ENCODE measurements at places on chromosomes 5 and 9. TPM values are rescaled to one million over a fixed set of nuclear protein-coding genes. Genes with fewer than 3 reads are reported as not detected.

- DNase-seq = no peak
Measured at GRCh38 chr5:43110606-43111170, 10.0 kb upstream of the ZNF131 start.

DNA sequence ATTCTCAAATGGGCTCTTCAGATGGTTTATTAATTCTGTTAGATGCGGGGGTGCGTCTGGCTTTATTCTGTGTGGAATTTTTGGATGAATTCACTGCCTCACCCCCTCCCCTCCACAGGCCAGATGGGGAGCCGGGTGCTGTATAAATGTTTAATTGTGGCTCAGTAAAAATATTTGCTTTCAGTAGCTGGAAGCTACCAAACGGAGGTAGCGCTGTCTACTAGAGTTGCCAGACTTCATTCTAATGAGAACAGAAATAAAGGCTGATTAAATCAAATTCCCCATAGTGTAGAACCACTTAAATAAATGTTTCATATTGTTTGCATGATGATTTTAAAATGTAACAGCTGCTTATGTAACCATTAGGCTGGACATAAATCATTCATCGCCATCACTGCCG, 34.5 kb upstream of the KCNMB1 start:
- no peak for DNase-seq

PTGER4 gene
- total RNA-seq = 24.0 TPM

DNA sequence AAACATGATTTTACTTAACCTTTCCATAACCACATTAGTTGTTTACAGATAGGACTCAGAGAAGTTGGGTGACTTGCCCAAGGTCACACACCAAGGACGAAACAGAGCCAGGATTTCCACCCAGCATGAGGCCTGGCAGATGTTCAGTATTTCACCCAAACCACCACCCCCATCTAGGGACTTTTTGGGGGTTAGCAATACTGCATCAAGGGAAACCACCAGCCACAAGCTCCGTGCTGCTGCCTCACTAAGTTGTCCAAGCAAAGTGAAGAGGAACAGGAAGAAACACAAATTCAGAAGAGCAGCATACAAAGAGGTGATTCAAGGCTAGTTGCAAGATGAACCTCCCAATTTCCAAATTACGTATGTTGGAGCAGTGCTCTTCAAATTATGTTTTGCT, 219.6 kb upstream of the RORB start:
- no peak for DNase-seq

LHX6 gene
- total RNA-seq = 4.5 TPM

GRCh38 chr9:79224672-79225433, 346.9 kb upstream of the TLE4 start:
- DNase-seq = no peak

- no peak for DNase-seq
Measured at GRCh38 chr9:98881836-98882568, 61.7 kb upstream of the COL15A1 start.

SNX24 gene
- 18.2 TPM for total RNA-seq

DNA sequence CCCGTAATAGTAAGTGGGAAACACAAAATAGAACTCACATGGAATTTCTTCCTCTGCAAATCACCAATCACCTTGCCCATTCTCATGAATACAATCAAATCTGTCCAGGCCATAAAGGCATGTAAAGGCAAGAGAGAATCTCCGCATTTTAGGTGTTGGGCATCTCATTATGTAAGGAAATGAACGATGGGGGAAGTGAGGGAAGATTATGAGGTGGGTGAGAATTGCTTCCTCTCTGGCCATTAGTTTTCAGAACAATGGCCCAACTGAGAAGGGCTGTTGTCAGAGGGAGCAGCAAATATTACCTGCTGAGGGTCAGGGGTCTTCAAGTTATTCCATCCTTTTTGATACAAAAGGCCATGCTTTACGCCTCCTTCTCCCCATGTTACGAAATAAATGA, 455.1 kb downstream of the ARHGEF28 start:
- DNase-seq = no peak

- DNase-seq = no peak
Measured at GRCh38 chr5:151270599-151270998, 17.6 kb downstream of the GM2A start.

- peak; percentile 99 for DNase-seq
Measured at GRCh38 chr9:34328987-34329832, at the start of the genes KIF24 and NUDT2. KIF24 (minus strand) TSS chr9:34329268; CDS start chr9:34311346, 17,922 bp downstream. NUDT2 (plus strand) TSS chr9:34329569; CDS start chr9:34339040, 9,471 bp downstream.

GRCh38 chr5:113203916-113204315, 227.3 kb downstream of the DCP2 start:
- DNase-seq = no peak

DNA sequence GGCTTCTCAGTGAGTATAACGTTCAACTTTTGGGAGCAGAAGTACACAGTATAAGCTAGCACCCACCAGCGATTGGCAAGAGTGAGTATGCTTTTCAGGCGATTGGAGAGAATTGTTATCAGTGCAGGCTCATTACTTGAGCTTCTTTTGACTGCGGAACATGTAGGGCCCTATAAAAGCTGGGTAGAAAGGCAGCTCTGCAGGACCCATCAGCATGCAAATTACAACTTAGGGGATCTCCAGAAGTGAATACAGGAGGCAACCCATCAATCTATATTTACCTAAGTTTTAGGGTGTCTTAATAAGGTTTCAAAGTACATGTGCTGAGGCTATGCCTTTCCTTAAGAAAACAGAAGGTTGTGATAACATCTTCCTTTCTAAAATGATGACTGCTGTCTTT, 225.0 kb downstream of the MLLT3 start:
- no peak for DNase-seq

GRCh38 chr9:3018691-3019230, 174.9 kb upstream of the PUM3 start:
- no peak for DNase-seq

ARID3C gene
- total RNA-seq = not detected

DNA sequence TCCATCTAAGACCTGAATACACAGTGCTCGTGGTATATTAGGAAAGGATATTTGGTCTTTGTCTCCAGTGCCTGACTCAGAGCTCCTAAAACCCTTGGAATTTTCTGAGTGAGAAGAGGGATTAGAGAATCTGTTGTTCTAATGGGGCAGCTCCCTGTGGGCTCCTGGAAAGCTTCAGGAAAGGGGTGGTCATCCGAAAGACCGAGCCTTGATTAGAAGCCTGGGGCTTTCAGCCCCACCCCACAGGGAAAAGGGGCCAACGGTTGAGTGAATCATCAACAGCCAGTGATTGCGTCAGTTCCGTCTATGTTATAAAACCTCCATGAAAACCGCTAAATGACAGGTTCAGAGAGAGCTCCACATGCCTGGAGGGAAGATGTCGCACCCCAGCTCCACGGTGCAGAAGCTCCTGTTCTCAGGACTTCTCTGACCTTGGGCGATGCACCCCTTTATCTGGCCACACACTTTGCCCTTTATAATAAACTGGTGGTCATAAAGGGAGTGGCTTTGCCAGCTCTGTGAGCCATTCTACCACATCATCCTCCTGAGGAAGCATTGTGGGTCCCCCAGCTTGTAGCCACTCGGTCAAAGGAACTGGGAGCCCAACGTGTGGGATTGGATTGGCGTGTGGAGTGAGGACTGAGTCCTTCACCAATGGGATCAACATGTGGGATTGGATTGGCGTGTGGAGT, 71.0 kb upstream of the ICE1 start:
- no peak for DNase-seq

EGFL7 gene
- 62.2 TPM for total RNA-seq

DNA sequence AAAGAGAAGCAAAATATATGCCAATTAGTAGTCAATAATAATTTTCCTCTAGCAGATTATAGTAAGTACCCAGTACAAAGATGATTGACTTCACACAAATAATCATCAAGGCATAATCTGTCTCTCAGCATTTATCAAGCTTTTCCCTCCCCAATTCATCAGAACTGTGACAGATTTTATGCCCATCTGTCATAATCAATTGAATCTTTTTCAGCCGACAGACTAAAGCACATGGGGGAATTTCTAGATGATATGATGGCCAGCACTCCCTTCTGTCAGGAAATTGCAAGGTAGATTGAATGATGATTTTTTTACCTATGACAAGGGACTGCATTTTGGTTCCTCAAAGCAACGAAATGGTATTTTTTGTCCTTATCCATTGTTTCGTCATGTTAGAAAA, 227.1 kb upstream of the CYLC2 start:
- DNase-seq = no peak

- no peak for DNase-seq
Measured at GRCh38 chr9:95974389-95974788, 98.9 kb downstream of the ERCC6L2 start.

SLIT3 gene
- total RNA-seq = 40.2 TPM

OR2S2 gene
- total RNA-seq = not detected

- DNase-seq = peak; percentile 32
Measured at GRCh38 chr9:69389437-69389995, 64.5 kb downstream of the ENTREP1 start.

DNA sequence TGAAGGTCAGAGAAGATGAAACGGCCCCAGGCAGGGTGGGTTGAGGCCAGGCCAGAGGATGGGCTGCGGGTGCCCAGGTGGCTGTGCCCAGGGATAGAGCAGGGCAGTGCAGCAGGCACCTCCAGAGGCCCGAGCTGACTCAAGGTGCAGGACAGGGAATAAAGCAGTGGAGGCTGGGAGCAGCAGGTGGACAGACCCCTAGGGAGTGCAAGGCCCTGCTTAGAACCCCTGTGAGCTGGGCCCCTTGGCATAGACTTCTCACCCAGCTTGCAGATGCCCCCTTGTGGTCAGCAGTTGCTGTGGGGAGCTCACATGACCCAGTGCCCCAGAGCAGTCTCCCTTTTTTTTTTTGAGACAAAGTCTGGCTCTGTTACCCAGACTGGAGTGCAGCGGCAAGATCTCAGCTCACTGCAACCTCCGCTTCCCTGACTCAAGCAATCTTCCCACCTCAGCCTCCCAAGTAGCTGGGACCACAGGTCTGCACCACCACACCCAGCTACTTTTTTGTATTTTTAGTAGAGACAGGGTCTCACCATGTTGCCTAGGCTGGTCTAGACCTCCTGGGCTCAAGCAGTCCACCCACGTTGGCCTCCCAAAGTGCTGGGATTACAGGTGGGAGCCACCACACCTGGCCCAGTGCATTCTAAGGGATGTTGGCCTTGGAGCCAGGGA, 118.8 kb downstream of the WNK2 start:
- DNase-seq = peak; percentile 46

- no peak for DNase-seq
Measured at GRCh38 chr9:8899511-8899910, 1099.9 kb upstream of the DMAC1 start.

CEP120 gene
- total RNA-seq = 19.5 TPM

DNA sequence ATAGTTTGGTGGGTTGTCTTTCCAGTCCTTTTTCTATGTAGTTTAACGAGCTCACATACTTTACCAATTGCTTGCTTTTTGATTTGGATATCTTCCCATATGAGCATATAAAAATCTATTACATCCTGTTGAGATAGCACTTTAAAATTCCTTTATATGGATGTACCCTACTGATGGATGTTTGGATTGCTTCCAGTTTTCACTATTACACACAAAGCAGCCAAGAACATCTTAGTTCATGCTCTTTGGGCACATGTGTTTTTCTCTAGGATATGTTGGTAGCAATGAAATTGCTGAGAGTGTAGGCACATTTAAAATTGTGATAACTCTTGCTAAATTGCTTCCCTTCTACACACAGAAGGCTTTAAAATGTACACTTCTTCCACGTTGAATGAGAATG, 56.1 kb upstream of the NTRK2 start:
- no peak for DNase-seq

GRCh38 chr9:97487107-97487506, 14.4 kb upstream of the TMOD1 start:
- no peak for DNase-seq

GRCh38 chr9:130296783-130297055, 31.2 kb downstream of the HMCN2 start:
- no peak for DNase-seq

- peak; percentile 75 for DNase-seq
Measured at GRCh38 chr9:133406480-133407307, 11.1 kb downstream of the REXO4 start.

CNTNAP3 gene
- 1.6 TPM for total RNA-seq

DNA sequence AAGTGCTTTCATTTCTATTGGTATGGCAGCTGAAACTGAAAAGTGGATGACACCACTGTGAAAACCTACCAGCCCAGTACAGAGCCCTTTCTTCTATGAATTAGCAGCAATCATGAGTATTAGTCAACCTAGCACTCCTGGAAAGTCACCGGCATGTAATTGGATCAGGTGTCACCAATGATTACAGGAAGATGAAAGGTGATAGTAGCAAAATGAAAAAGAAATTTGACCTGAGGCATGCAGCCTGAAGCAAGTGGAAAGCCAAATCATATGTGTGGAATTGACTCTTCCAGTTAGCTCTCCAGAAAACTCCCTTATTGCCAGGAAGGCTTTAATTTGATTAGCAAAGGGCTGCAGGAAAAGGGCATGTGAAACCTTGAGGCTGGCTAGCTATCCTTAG, 81.2 kb upstream of the NAA35 start:
- no peak for DNase-seq

GRCh38 chr5:33120671-33121070, 320.1 kb upstream of the TARS1 start:
- no peak for DNase-seq

- DNase-seq = no peak
Measured at GRCh38 chr5:8840237-8840636, 705.6 kb downstream of the SEMA5A start.

DNA sequence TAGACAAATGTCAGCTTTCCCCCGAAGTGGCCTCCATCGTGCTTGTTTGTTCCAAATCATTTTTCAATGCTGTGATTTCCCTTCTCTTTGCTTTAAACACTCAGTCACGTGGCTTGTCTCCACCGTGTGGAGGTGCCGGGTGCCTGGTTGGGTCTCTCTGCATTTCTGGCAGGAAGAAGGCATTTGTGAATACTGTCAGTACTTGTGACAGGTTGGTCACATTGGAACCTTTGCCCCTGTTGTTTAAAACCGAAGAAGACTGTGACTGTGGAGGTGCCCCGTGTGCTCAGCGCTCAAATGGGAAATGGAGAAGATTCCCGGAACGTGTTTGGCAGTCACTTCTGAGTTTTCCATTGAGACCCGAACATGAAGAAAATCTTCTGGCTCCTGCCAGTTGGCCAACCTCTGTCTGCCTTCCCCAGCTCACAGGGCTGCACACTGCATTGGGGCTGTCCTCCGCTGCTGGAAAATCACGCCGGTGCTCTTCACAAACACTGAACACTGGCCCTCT, 74.6 kb downstream of the LMNB1 start:
- DNase-seq = no peak

GRCh38 chr9:91302831-91303230, 58.9 kb downstream of the AUH start:
- DNase-seq = no peak

- peak; percentile 14 for DNase-seq
Measured at GRCh38 chr5:60487885-60488442, 212.0 kb downstream of the DEPDC1B start.

- DNase-seq = no peak
Measured at GRCh38 chr9:35962126-35962906, 4.4 kb upstream of the OR2S2 start.

RARS1 gene
- 63.4 TPM for total RNA-seq

GRCh38 chr9:14542071-14542470, 151.2 kb downstream of the ZDHHC21 start:
- DNase-seq = no peak

POMT1 gene
- 43.9 TPM for total RNA-seq
